ENCODE measurements at places on chromosomes 7 and 10.
A peak's percentile ranks its signal among the peaks of the same experiment; 100 is the strongest.

- peak; percentile 55 for DNase-seq
Observed at GRCh38 chr10:6211671-6212635, 9.2 kb downstream of the PFKFB3 start.

DNA sequence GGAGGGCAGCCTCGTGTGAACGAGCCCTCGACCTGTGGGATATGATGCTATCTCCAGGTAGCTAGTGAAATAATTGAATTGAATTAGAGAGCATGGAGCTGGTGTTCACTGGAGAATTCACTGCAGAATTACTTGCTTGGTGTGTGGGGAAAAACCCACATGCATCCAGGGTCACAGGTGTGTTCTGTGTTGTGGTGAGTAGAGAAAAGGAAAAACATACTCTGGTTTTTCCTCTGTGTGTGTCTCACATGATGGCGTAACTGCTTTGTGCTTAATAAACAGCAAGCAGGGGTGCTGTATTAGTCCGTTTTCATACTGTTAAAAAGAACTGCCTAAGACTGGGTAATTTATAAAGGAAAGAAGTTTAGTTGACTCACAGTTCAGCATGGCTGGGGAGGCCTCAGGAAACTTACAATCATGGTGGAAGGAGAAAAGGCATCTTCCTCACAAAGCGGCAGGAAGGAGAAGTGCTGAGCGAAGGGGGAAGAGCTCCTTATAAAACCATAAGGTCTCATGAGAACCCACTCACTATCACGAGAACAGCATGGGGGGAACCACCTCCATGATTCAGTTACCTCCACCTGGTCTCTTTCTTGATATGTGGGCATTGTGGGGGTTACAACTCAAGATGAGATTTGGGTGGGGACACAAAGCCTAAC, 62.6 kb downstream of the TACR2 start:
- DNase-seq: no peak

DNA sequence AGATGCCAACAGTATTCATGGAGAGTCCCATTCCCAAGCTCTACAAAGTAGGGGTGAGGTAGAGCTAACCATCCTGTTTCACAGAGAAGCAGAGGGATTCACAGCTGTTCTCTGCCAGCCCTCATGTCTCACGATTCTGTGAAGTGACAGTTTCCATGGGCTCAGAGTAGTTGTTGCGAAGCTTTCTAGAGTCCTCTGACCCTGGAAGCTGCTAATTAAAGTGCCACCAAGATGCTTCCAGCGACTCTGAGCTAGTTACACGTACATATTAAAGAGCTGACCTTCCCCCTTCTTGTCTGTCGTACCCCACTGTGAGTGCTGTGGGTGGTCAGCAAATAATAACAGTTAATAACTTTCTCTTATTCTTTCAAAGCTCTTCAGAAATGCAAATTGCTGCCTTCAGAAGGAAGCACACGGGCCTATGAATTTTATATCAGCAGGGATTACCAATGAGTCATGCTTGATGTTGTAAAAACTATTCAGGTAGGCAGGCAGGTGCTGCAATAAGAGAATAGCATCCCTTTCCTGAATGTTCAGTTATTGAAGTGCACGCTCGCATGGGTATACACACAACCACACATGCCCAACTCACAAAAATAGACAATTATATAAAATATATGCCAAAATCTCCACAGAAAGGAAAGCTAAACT, 34.1 kb downstream of the DNAJB9 start:
- DNase-seq: no peak

- no peak for DNase-seq
Observed at GRCh38 chr7:47622586-47622945, 40.7 kb upstream of the TNS3 start.

- DNase-seq: peak; percentile 96
Observed at GRCh38 chr7:149494738-149495368, 2.8 kb downstream of the ZNF746 start.

GRCh38 chr10:63627881-63628296, 106.7 kb downstream of the REEP3 start:
- DNase-seq: no peak

GRCh38 chr7:47521011-47521795, 60.7 kb downstream of the TNS3 start:
- no peak for DNase-seq

DNA sequence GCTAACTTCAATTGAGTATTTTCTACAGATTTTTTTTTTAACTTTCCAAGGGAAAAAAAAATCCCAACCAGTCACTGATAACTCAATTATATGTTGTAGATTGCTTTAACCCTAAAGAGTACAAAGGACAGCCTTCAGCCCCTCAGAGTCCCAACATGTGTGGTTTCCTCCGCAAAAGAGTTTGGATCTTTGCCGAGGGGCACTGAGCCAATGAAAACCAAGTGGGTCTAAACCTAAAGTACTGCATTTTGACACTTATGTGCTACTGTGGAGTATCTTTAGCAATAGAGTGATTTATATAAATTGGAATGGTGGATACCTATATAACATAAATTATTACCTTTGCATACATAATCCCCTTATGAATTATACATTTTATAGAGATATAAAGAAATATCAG, 91.5 kb downstream of the SEMA3D start:
- no peak for DNase-seq

GRCh38 chr10:76191336-76191735, 759.9 kb downstream of the LRMDA start:
- no peak for DNase-seq

Data from fibroblast of gingiva (primary cell).